Brain (organoid and tissue), 16 donors: ENCODE measurements at places on chromosomes 4 and X.

DNA sequence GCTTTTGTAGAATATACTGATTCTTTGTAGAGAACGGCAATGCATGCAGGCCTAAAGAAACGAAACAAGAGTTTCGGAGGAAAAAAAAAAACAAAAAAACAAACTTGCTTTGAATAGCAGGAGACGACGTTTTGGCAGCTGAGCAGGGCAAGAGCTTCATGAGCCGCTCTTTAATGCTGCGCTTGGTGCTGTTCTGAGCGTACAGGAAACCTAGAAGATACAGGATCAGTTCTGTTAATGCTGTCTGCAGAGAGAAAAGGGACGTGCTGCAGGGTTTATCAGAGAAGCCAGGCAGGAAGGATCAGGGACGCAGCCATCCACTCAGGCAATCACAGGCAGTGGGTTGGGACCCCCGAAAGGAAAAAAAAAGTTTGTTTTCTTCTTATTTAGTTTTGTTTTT is 182.2 kb downstream of the PACRGL start:
- peak; percentile 26 for DNase-seq

DNA sequence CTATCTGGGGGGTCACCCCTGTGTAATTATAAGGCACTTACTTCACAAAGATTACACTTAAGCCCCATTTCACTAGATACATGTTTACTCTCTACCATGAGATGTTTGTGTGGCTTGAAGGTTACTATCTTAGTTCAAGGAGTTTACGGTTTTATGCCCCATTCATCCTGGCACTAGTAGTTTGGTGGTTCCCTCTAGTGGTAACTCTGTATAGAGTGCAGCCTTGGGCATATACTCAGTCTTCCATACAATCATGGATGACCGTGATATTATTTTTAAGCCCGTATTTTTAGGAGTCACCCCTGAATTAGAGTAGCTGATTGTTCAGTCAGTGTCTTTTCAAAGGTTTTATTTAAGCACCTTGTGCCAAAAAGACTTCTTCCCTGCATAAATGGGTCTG is 109.9 kb upstream of the FAM47C start:
- no peak for DNase-seq

- DNase-seq = no peak
Observed at GRCh38 chrX:12758291-12758690, 32.9 kb upstream of the PRPS2 start.

DNA sequence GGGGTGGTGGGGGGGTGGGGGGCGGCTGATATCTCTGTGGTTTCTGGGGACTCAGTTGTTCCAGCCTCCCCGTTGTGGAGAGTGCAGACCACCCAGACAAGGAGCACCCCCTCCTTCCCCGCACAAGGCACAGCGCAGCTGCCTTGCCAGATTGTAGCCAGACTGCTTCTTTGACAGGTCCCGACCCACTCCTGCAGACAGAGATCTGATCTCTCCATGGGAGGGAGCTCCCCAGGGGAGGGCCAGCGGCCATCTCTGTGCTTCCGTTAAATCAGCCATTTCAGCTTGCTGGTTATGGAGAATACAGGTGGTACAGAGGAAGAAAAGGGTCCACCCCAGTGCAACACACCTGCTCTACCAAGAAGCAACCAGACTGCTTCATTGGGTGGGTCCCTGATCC is 80.8 kb downstream of the FGF16 start:
- DNase-seq = no peak

DNA sequence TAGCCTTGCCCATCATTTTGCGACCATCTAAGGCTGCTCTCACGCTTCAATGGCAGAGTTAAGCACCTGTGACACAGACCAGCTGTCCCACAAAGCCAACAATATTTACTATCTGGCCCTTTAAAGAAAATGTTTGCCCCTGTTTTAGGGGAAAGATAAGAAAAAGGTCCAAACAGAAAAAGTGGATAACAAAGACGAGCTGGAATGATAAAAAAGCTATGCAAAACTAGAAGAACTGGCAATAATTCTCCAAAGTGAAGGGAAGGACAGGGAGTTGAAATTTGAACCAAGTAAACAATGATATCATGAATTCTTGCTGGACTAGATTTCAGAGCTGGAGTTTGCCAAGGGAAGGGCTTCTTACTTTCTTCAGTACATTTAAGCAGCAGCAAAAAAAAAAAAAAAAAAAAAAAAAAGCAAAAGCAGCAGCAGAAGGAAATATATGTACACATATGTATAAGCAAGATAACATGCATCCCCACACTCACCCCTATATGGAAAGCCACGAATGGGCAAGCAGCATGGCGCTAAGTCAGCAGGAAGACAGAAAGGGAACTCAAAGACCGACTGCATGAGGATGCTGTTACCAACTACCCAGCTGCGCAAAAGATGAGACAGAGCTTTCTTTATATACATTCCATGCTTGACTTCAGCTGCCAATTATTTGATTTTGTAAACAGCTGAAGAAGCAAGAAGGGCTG is 12.5 kb downstream of the TRAPPC2 start:
- DNase-seq = peak; percentile 32

- no peak for DNase-seq
Observed at GRCh38 chr4:146462251-146462650, 59.5 kb downstream of the SLC10A7 start.

DNA sequence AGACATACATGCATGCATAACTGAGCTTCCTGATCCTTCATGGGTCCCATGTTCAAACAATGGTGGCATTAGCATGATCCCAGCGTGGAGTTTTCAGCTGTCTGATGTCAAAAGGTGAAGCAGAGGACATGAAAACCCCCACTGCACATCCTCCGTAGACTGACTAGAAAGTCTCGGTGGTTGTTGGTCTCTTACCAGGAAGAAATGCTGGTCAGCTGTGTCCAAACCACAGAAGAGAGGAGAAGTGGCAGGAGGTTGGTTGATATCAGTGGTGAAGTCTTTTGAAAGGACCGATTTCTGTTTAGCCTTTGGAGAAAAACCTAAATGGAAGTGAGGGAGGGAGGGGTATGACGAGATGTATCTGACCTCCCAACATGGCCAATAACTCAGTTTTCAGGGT is 201.9 kb downstream of the SPATA18 start:
- DNase-seq = no peak

DNA sequence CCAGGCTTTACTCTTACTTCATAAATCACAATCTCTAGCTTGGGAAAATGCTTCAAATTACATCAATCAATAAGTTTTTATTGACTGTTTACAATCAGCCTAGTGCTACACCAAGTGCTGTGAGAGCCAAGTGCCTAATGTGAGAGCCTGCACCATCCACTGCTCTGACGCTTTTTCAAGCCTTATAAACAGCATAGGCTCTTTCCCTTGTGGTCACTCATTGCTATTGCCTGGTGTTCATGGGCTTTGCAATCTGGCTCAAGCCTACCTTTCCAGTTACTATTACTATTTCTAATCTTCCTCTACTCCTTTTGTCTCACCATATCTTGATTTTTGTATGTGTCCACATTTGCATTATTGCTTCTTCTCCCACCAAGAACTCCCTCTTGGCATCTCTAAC is 77.0 kb downstream of the REELD1 start:
- no peak for DNase-seq

DNA sequence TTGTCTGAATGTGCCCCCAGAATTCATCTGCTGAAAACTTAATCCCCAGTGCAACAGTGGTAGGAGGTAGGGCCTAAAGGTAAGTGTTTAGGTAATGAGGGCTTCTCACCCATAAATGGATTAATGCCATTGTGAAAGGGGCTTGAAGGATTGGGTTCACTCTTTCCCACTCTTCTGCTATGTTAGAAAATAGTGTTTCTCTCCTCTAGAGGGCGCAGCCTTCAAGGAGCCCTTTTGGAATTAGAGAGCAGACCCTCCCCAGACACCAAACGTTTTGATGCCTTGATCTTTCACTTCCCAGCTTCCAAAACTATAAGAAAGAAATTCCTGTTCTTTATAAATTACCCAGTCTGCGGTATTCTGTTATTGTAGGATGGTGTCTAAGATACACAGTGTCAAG is 706.4 kb downstream of the SMARCA1 start:
- DNase-seq = no peak

- peak; percentile 69 for DNase-seq
Observed at GRCh38 chr4:140152751-140153418, 1.1 kb downstream of the MAML3 start.

DNA sequence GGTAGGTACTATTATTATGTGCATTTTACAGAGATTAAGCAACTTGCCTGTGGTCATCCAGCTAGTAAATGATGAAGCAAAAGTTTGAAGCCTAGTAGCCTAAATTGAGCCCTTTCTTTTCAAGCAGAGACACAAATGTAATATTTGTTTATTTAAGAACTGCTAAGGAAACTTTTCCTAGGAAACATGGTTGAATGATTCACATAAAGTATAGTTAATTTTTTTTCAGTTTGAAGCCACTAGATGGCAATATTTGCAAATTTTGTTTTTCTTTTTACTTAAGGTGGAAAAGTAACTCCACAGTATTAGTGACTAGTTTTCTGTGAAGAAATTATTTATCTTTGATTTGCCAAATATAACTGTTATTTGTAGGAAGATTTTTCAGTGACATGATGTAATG is 52.8 kb upstream of the ANKRD17 start:
- DNase-seq = peak; percentile 28

DNA sequence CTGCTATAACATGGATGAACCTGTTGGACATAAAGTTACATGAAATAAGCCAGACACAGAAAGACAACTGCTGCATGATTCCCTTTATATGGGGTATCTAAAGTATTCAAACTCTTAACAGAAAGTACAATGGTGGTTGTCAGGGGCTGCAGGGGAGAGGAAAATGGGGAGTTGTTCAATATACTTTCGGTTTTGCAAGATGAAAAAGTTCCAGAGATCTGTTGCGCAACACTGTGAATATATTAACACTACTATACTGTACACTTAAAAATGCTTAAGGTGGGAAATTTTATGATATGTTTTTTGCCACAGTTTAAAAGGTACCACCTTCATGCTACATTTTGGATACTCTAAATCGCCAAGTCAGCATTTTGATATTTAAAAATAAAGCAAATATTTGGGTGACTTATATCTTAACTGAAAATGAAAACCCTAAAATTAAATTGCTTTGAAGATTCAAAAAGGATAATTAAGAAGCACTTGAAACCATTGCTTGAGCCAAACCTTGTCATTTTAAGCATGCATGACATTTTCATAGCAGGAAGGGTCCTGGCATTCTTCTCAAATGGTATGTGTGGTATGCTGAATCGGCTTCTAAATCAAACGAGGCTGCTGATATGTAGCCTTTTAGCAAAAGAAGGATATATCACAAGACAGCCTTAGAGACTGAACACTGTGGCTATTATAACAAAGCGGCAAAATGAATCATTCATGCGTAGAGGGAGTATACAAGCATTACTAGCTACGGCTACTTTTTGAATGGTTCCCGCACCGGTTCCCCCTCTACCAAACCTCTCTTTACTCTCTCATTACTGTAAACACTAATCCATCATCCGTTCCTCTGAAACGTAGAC is 607.1 kb upstream of the DIPK2B start:
- peak; percentile 15 for DNase-seq

DNA sequence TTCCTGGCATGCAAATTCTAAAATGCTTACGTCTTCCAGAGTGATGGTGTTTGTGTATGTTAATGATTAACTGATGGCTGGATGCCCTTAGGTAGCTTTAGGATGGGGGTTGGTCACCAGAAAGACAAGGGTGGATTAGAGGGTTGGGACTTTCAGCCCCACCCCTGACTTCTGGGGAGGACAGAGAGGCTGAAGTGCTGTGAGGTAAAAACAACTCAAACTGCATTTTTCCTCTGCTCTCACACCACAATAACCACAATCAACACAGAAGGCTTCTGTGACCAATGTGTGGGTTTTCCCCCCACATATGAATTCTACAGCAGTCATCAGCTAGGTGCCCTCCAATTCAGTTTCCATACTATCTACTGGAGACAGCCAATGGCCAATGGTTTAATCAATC is 18.7 kb upstream of the DDIT4L start:
- DNase-seq = no peak

DNA sequence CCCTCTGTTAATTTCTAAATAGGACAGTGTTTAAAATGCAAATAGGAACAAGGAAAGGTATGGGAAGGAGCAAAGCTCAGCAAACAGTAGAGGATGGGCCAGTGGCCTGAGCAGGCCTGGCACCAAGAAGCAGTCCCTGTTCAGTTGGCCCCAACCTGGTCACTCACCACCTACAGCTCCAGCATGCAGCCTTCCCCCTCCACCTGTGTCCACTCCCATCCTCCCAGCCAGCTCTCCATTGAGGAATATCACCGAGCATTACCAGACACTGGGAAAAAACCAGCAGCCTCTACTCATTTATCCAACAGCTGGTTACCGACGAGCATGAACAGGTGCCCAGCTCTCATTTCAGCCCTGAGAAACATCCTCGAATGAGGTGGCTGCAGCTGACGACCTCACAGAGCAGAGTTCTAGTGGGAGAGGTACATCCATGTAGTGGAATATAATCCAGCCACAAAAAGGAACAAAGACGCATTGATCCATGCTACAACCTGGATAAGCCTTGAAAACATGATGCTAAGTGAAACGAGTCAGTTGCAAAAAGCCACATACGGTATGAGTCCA is 25.6 kb downstream of the CD99L2 start:
- DNase-seq = no peak

- peak; percentile 38 for DNase-seq
Observed at GRCh38 chrX:101079736-101080270, 1.1 kb downstream of the TMEM35A start.

DNA sequence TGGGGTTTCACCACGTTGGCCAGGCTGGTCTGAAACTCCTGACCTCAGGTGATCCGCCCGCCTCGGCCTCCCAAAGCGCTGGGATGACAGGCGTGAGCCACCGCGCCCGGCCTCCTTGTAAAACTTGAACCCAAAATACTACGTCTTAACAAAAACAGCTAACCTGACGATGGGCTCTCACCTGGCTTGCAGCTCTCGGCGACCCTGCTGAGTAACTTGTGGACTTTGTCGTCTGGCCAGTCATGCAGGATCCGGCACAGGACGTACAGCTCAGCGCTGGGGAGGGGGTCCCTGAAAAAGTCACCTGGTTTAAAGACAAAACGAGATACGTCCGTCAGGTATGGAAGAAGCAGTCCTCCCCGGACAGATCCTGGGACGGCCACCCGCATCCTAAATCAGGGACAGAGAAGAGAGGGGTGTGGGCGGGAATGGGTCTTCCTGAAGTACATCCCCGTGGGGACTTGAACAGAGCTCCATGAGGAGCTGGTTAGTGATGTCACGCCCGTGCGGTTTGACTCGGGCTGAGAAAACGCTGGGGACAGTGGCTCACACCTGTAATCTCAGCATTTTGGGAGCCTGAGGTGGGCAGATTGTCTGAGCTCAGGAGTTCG is 20.7 kb upstream of the SLC25A6 start:
- DNase-seq = no peak

DNA sequence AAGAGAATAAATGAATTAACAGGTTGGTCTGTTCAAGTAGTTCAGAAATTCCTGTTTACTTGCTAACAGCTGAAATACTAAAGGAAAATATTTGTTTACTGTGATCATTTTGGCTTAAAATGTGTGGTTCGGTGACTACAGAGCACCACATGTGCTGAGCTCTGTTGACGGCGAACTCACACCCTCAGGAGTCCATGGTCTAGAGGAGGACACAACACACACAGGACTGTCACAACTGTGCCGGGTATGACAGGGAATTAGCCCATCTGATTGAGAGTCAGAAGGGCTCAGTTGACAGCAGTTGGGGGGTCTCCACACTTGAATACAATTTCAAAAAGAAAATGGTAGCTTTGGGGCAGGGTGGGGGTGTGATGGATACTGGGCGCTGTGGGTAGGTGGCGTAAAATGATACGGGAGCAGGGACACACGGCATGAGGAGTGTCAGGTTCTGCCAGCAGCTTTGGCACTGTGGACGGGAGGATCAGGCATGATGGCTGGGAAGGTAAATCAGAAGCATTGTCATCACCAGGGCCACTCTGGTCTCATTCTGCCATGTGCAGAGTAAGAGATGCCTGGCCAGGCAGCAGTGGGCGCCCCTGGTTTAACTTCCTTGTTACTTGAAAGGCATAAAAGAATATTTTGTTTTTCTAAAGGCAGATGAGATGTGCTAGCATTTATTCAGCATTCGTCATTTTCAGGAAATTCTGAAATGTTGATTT is 33.3 kb downstream of the CLDN22 start:
- DNase-seq = no peak
